DMS53 (cell line): ENCODE measurements at places on chromosomes 3 and 15.

GRCh38 chr15:49082960-49083359 is 36.7 kb upstream of the SECISBP2L start:
- no peak for DNase-seq

DNA sequence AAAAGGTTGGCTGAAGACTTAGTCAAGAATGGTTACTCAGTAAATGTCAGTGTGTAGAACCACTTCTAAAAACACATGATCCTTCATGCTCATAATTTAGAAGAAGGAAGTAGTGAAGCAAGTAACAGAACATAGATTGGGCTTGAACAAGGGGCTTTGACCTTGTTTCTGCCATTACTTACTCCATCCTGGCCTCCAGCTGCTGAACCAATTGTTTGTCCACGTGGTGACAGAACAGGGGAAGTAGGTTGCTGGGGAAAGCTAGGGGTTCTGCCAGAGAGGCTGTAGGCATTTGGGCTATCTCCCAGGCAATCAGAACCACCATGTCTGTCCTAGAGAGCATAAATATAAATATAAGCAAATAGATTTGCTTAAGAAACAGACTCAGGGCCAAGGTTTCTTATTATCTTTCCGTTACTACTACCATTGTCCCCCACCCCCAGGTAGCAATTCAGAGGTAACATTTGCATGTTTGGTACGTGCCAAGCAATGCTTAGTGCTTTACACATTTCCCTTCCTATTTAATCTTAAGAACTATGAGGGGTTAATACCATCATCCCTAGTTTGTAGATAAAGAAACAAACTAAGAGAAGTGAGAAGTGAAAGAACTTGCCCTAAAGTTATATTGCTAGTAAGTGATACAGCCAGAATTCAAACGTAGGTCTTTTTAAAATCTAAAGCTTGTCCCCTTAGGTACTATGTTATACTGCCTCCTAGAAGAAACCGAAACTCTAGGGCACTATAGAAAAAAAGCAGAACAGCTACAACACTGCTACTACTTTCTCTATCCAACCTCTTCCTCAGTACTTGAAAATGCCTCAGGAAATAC is 3.0 kb upstream of the SPG11 start:
- DNase-seq = no peak

DNA sequence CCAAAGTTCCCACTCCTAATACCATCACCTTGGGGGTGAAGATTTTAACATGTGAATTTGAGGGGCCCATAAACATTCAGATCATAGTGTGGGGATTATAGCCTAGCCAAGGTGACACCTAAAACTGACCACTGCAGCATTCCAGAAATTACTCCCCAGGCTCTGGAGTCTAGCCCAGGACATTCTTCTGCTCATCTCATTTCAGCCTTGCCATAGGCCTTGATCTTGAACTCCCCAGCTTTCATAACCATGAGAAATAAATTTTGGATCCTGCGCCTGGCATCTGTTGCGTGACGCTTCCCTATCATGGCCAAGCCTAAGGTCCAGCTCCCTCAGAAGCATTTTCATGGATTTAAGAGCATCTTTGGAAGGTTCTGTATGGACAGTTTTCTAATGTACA is 502.9 kb upstream of the THBS1 start:
- DNase-seq = no peak

DNA sequence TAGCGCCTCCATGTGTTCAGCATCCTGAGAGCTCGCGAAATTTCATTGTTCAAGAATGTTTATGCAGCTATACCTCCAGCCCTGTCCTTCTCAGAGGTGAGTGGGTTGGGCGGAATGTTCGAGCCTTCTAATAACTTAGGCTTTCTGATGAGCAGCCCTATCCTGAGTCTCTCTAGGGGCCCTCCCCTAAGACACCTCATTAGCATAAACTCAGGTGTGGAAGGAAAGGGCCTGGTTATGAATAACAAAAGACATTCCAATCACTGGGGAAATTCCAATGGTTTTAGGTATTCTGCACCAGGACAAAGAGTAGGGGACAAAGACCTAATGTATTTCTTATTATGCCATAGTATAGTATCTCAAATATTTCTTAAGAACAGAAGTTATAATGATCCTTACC is 138.1 kb upstream of the PDZRN3 start:
- no peak for DNase-seq

DNA sequence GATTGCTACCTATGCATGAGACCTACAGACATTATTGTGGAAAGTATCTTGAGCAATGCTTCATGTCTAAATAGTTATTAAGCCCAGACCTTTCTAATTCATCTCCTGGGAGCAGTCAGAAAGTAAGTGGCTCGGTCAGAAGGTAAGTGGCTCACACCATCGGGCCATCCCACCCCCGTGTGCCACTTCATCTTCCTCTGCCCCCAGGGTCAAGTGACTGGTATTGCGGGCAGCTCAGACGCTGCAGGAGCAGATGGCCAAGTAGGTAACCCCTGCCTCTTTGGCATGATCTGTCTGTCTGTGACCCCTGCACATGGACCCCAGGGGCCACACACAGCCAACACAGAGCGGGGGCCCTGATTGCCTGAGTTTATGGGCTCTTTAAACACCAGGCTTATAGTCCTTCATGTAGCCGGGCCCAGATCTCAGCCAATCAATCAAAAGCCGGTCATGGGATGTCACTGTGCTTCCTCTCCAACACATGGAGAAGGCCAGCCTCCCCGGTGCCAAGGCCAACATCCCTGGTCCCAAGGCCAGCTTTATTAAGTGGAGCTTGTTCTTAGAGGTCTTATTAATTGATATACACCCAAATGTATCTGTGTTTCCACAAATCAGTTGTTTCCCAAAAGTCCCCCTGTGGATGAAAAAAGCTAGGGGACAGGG is 42.9 kb downstream of the LARP6 start:
- DNase-seq = no peak

DNA sequence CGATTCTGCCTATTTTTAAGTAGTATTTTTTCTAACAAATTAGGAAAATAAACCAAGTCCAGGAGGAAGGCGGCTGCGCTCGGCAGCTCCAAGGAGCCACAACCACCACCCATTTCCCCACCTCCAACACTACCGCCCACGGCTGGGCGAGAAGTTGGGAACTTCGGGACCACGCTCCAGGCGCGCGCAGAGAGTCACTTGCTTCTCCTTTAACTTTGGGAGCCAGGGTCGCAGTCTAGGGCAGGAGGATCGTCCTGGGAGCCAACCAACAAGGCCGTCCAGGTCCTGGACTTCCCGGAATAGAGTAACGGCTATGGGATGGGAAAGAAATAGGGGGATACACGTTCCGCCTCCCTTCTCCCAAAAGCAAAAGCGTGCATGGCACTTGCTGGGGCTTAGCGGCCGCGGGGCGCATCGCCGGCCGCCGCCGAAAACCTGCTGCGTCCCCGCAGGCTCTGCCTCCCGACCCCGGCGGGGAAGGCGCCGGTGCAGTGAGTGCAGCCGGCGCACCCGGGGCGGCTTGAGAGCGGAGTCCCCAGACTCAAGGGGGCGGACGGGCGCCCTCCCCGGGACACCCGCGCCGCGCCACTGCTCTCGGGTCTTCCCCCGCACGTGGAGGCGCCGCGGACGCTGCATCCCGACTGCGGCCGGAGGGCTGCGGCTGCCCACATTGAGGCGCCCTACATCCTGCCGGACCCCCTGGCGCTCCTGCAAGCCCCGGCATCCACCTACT is 699 bp downstream of the MEGF11 start:
- DNase-seq = peak; percentile 55

- no peak for DNase-seq
Observed at GRCh38 chr3:120163026-120163425, 68.8 kb upstream of the GSK3B start.

- DNase-seq = no peak
Observed at GRCh38 chr3:125001557-125002413, 54.0 kb downstream of the HEG1 start.

- no peak for DNase-seq
Observed at GRCh38 chr15:41797201-41797944, 23.1 kb downstream of the MAPKBP1 start.

GRCh38 chr15:78838489-78838888 is 27.2 kb upstream of the ADAMTS7 start:
- no peak for DNase-seq

DNA sequence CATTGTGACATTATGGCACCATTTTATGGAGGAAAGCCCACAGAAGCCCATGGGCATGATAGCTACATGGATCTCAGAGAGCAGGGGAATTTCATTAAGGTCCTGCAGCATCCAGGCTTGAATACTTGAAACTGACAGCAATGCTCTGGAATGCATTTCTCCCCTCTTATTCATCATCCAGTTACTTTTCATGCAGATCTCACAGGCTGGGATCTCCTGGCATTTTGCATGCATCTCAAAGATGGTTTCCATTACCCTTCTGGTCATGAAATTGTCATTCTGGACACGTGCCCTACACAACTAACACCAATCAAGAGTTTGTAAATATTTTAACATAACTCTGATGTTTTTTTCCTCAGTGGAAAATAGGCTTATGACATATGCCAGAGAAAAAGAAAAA is 32.4 kb downstream of the VGLL3 start:
- no peak for DNase-seq

- DNase-seq = no peak
Observed at GRCh38 chr3:123424321-123424998, 24.4 kb downstream of the ADCY5 start.

GRCh38 chr15:96947296-96948229 is 617.1 kb downstream of the NR2F2 start:
- DNase-seq = peak; percentile 1

DNA sequence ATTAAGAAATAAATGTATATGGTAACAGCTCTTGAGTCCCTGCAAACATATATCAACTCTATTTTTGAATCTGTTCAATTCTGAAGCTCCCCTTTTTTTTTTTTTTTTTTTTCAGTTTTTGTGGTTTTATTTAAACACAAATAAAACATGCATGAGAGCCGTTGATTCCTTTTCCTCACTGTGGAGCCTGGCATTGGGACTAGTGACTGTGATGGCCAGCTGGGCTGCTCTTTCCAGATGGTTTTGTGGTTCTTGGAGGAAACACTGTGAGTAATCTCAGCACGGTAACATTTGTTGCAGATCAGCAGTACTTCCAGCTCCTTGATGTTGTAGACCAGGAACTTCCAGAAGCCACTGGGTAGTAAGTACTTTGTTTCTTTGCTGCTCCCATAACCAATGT is 15.9 kb downstream of the EMC7 start:
- no peak for DNase-seq

- no peak for DNase-seq
Observed at GRCh38 chr3:50418850-50419249, 59.5 kb upstream of the TMEM115 start.

DNA sequence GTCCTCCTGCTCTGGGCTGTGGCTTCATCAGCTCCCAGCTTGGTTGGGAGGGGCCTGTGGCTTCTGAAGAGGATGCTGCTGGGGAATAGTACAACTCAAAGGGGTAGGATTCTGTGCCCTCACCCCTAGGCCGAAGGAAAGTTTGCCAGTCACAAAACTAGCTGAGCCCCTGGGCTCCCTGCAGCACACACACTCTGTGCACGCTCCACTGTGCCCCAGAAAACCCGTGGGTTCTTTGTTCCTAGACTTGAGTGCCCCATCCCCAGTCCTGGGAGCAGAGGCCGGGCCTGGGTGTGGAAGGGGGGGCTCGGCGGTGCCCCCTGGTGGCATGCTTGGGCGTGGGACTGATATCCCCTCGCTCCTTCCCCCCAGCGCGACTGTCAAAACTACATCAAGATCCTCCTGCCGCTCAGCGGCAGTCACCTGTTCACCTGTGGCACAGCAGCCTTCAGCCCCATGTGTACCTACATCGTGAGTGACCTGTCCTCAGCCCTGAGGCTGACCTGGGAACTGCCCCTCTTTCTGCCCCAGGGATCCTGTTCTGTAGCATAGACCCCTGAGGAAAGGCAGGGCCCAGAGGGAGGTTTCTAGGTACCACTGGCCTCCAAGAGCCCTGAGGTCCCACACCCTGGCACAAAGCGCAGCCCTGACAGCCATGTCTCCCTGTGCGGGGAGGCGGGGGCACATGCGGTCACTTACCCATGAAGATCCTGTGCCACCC is 14.2 kb downstream of the CIB1 start:
- DNase-seq = peak; percentile 38

GRCh38 chr3:171976526-171976925 is 62.9 kb upstream of the FNDC3B start:
- no peak for DNase-seq

- no peak for DNase-seq
Observed at GRCh38 chr3:15781637-15782402, 16.0 kb downstream of the ANKRD28 start.

GRCh38 chr15:66838671-66839239 is 136.7 kb downstream of the SMAD6 start:
- DNase-seq = peak; percentile 54

DNA sequence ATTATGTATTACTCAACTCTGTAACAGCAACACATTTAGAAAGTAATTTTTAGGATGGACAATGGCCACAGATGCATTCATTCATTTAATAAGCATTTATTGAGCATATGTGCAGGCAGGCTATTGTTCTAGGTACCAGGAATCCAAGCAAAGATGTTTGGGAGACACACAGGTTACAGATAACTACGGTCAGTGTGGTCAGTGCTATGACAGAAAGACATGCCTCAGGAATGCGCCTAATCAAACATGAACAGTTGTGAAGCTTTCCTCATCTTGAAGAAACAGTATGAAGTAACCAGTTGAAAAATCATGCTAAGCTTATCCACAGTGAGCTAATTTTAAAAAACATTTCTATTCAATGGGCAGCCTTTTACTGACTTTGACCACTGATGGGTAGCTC is 155.4 kb upstream of the CCDC54 start:
- no peak for DNase-seq

- DNase-seq = peak; percentile 31
Observed at GRCh38 chr3:53137835-53138446, 7.7 kb upstream of the RFT1 start.

DNA sequence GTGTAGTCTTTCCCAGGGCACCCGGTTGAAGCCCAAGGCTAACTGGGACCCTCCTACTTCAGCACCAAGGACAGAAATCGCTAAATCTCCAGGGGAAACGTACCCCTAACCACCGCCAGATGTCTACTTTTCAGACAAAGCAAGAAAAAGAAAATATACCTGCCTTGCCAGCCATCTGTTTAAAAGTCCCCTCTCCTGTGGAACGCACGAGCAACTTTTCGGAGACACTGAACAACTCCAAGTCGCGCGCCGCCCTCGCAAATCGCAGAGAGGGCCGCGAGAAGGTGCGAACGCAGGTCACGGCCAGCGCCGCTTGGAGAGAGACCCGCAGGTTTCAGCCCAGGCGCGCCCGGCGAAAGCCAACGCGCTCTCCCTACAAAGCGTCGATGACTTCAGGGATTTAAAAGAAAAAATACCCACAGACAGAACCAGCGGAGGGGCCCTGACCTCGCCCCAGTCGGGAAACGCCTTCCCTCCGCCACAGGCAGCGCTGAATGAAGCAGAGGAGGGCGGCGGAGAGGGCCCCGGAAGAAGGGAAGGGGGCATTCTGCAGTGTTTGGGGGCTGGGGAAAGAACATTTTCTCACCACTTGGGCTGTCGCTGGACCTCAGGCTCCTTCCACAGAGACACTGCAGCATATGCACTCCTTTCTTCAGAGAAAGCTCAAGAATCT is 213.1 kb downstream of the FGF12 start:
- peak; percentile 72 for DNase-seq
